ENCODE measurements at places on chromosomes 6 and 20.

GRCh38 chr6:88376768-88377387 is 210.7 kb upstream of the CNR1 start:
- DNase-seq: no peak

DNA sequence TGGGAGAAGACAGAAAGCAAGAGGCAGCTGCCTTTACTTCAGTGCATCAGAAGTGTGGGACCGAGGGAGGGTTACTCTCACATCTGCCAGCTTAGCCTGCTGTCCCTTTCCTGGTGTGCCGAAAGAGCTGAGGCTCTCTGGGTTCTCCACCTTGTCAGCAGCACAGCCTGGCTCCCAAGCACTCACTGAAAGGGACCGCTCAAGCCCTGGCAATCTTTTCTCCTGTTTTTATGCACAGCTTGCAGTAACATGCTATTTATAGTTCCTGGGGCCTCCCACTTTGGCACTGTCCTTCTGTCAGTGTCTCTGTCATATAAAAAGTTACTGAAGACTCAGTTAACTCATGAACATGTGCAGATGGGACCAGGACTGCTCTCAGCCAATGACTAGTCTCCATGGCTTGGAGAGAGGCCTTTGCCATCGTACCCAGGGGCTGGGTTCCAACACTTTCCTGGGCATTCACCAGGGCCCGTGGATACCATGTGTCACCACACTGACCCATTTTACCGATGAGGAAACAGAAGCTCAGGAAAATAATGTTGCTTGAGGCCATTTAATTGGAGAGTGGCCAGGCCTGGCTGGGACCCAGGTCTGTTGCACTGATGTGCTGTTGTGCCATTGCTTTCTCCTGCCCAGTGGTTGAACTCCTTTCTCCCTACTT is 46.2 kb downstream of the PANK2 start:
- no peak for DNase-seq

GRCh38 chr6:31875877-31876276 is 2.9 kb downstream of the SLC44A4 start:
- DNase-seq: no peak

DNA sequence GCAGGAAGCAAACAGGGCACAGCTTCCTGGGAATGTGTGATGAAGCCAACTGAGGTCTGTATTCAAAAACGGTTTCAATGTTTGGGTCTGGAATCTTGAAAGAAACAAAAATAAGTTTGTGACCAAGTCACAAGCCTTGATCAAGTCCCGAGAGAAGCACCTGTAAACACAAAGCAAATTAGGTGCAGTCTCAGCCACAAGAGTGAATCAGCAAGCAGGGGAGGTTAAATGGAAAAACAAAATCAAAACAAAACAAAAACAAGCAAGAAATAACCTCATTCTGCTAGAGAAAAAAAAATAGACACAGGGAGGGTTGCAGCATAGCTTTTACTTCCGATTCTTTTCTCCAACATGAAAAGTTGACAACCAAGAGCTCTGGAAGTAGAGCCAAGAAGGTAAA is 201.7 kb downstream of the CLIC5 start:
- no peak for DNase-seq

DNA sequence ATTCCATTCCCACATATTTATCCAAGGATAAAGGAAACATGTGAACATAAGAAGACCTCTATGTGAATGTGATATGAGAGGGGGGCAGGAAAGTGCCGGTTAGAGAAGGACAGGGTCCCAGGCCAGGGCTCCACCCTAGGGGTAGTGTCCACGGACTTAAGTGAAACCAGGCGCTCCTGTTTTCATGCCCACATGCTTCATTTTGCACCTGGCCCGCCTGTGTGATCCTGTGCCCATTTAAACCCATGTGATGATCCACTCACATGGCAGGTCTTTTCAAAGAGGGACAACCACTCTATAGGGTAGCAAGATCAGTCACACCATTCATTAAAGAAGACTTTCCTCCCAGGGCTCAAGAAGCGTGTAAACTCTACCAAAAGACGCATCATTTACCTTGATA is 865.3 kb upstream of the GJE1 start:
- no peak for DNase-seq

DNA sequence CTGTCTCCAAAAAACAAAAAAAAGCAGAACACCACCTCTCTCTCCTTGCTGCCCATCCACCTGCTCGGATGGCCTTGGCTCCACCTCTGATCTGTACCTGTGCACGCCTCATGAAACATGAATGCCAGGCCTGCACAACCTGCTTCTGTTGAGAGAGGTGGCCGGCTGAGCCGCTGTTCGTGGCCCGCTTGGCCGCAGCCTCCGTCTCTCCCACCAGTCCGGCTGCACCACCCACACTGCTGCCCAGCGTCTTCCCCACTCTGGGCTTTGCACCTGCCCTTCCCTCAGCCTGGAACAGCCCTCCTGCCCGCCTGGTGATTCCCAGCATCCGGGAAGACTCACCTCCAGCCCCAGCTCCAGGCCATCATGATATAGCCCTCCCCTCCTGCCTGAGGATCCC is 12.2 kb upstream of the ZBTB46 start:
- DNase-seq: no peak

GRCh38 chr6:74366634-74367033 is 670.6 kb downstream of the CD109 start:
- DNase-seq: no peak

All from dorsolateral prefrontal cortex (tissue), 122 donors.